ENCODE measurements at places on chromosomes 5 and 9. TPM values are rescaled to one million over a fixed set of nuclear protein-coding genes. Genes with fewer than 3 reads are reported as not detected.

The FAM151B gene
- 0.83 TPM for total RNA-seq

The C6 gene
- total RNA-seq = not detected

The ZFP37 gene
- 1.8 TPM for total RNA-seq

The NTRK2 gene
- not detected for total RNA-seq

The COL27A1 gene
- total RNA-seq = 36.0 TPM

The GOLPH3 gene
- total RNA-seq = 67.7 TPM

The ZBTB5 gene
- 7.6 TPM for total RNA-seq

The AMBP gene
- total RNA-seq = not detected

The POU5F2 gene
- total RNA-seq = 2.3 TPM

The ACOT12 gene
- total RNA-seq = not detected

The LECT2 gene
- not detected for total RNA-seq

The NKD2 gene
- total RNA-seq = not detected

The CD72 gene
- 1.7 TPM for total RNA-seq

The BARX1 gene
- not detected for total RNA-seq

The LCN12 gene
- total RNA-seq = not detected

The SCGB3A2 gene
- total RNA-seq = not detected

The CARTPT gene
- total RNA-seq = not detected

The TTC16 gene
- total RNA-seq = under 0.01 TPM

The RASEF gene
- 2.0 TPM for total RNA-seq

The SNX18 gene
- total RNA-seq = 22.6 TPM

The IL3 gene
- not detected for total RNA-seq

The GLRA1 gene
- total RNA-seq = not detected

The TLX3 gene
- not detected for total RNA-seq

The ZCCHC10 gene
- 12.3 TPM for total RNA-seq

The CER1 gene
- not detected for total RNA-seq

The SPZ1 gene
- total RNA-seq = not detected

The PCDHA10 gene
- 0.08 TPM for total RNA-seq

The MED7 gene
- total RNA-seq = 9.5 TPM

The WDR31 gene
- total RNA-seq = 2.0 TPM

The ARHGEF39 gene
- 0.33 TPM for total RNA-seq

The ADAMTS16 gene
- total RNA-seq = not detected

The PGM5 gene
- total RNA-seq = 0.96 TPM

Measured in mammary epithelial cell (primary cell).